Pons (tissue), 1 donor: ENCODE measurements at places on chromosomes 1 and 21.

DNA sequence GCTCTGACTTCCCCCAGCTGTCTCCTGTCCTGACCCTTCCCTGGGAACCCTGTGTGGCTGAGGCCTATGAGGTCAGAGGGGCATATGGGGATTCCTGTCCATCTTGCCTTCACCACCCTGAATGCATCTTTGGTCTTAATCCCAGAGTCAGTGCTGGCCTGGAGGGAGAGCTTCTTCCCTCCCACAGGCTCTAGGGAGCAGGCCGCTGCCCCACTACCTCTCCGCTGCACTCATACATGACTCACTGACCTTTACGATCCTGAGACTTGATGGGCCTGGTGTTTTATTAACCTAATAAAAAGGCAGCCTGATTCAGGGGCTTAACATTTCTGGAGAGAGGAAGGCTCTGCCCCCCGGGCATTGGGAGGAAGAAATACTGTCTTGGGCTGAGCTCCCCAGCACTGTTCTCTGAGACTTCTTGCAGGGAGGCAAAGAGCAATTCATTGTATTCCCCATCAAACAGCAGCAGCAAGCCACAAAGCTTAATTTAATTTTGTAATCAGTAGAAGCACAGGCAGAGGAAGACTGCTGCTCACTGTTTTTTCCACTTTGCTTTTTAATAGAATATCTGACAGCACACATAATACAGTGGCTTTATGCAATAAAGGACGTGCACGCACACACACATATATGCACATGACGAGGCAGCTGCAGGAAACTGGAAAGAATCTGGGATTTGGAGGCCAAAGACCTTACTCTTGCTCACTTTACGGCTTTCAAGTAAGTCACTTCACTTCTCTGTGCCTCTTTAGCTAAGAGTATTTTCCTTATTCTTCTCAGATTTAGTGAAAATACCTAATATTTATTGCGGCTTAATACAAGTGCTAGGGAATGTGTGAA is 89.2 kb upstream of the GRIK3 start:
- no peak for DNase-seq

DNA sequence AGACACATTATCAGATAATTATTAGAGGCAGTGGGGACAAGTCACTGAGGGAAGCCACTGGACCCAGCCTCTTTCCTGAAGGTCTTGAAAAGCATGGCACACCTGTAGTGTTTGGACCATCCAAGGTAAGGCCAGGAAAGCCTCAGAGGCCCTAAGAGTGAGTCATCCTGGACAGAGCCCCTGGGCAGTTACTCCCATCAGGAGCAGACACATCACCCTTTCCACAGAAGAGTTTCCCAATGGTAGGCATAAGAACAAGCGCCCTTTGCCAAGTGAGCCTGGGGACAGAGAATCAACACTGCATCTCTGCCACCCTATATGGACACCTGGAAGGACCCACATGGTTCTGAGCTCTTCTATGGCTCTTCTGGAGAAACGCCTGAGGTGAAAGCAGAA is 136.0 kb downstream of the PLXNA2 start:
- DNase-seq: no peak

GRCh38 chr21:17679002-17679600 is 66.4 kb upstream of the BTG3 start:
- DNase-seq: peak; percentile 85

DNA sequence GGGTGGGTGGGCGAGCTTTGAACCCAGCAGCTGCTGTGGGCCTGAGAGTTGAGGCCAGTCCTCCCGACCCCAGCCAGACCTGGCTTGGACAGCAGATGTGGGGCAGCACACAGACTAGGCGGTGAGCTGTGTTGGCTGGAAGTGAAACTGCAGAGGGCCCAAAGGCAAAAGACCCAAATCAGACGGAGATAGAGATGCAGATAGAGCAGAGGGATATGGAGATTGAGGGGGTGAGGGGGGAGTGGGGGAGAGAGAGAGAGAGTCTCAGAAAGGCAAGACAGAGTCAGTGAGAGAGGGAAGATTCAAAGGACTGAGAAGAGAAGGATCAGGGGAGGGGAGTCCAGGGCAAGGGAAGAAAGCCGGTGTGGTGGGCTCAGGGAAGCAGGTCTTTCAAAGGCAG is 17.0 kb upstream of the POU3F1 start:
- DNase-seq: no peak

DNA sequence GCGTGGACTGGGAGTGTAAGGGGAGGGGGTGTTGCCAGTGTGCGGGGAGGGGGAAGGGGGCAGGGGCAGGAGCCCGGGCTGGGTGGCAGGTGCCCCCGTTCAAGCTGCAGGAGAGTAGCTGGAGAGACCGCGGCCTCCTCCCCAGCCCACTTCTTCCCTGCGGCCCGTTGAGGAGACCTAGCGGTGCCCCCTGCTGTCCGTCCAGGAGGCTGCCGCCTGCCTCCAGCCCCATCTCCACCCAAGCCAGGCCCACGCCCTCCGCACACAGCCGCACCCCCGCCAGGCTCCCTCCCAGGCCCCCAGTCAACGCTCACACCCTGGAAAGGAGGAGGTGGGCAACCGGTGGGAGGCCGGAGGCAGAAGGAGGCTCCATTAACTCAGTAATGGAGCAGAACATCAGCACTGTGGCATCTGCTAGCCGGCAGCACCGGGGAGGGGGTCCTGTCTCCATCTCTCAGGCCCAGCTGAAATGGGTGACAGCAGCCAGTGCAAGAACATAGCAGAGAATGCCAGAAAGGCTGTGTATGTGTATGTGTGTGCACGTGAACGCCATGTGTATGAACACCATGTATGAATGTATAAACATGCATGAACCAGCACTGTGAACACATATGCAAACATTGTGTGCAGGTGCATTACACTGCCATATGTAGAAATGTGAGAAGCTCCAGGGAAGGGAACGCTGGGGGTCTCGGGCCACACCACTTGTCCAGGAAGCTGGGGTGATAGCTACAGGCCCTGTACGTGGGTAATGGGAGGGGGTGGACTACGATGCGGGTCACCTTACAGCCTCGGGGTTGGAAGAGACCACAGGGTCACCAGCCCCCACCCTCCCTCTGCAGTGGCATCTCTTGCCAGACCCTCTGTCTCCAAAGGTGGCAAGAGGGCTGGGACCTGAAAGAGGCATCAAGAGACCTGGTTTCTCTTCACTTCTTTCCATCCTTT is 84.6 kb downstream of the SYT2 start:
- no peak for DNase-seq

GRCh38 chr1:72326494-72326893 is 44.2 kb upstream of the NEGR1 start:
- DNase-seq: no peak

- DNase-seq: no peak
These were observed 66.7 kb downstream of the RPAP2 start for GRCh38 chr1:92365378-92366039.

GRCh38 chr1:200179781-200180160 is 152.3 kb downstream of the NR5A2 start:
- DNase-seq: no peak

DNA sequence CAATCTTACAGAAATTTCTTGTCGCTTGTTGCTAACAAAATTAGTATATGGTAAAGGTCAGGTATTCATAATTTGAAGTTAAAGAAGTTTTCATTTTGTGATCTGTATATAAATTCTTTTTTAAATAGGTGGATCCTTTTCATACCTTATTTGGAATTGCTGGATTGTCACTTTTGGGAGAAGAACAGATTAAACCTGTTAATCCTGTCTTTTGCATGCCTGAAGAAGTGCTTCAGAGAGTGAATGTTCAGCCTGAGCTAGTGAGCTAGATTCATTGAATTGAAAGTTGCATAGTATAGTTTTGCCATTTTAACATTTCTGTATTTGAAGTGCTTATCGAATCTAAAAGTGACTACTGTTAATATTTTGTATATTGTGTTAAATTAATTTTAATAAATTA is 2.3 kb upstream of the MSH4 start:
- DNase-seq: no peak

- no peak for DNase-seq
These were observed 314.0 kb downstream of the LMO4 start for GRCh38 chr1:87642581-87643221.
